ENCODE measurements at places on chromosomes 4 and X.

DNA sequence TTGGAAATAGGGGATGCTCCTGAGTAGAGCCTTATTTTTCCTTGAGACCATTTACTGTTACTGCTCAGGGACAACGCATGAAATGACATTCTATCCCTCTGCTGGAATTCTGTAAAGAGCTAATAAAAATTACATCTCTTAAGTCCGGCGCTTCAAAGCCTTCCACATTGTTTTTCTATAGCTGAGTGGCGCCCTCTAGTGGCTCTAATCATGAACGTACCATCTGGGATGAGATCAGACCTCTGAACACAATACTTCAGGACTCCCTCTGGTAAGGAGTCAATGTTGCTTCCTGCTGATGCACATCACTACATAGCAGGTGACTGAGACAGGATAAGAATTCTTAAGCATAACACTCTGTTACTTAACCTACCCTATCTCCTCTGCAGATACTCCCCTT, 6.0 kb downstream of the HMGN5 start:
- no peaks in the 10 kb centered on the region for H3K4me1 ChIP-seq
- H3K36me3 ChIP-seq, result no peaks in the 10 kb centered on the region
- H3K27ac ChIP-seq, result no peak overlapping the region
- DNase-seq, result peak; percentile 31

DNA sequence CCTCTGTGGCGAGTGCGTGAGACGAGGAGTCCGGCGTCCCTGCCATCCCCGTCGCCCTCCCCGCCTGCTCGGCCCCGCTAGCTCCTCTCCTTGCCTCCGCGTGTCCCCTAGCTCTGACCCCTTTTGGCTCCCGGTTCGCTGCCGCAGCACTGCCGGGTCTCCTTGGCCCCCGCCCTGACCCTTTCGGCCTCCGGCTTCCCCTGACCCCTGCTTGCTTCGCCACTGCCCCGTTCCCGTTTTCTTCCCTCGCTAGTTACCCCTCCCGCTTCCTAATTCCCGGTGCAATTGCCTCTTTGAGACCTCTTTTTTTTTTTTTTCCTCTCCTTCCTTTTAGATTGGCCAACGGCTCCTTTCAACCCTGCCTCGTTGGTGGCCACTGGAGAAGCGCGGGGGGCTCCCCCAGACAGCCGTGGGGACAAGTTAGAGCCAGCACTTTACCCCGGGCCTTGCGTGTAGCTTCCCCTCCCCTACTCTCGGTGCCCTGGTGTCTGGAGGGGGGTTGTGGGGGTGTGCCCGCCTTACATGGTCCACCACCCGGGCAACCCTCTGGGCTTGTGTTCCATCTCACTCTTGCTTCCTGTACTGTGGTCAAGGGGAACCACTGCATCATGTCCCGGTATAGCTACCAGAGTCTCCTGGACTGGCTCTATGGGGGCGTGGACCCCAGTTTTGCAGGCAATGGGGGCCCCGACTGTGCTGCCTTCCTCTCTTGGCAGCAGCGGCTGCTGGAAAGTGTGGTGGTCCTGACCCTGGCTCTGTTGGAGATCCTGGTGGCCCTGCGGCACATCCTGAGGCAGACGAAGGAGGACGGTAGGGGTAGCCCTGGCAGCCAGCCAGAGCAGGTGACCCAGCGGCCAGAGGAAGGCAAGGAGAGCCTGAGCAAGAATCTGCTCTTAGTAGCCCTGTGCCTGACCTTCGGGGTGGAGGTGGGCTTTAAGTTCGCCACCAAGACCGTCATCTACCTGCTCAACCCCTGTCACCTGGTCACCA, 548 bp downstream of the TMEM164 start:
- peak; percentile 27 for DNase-seq
- H3K4me1 ChIP-seq, result no peaks in the 10 kb centered on the region
- H3K4me3 ChIP-seq, result peak overlapping the region; percentile 82
- peak overlapping the region; percentile 62 for H3K27ac ChIP-seq
- no peaks in the 10 kb centered on the region for H3K27me3 ChIP-seq
- H3K36me3 ChIP-seq, result no peaks in the 10 kb centered on the region

DNA sequence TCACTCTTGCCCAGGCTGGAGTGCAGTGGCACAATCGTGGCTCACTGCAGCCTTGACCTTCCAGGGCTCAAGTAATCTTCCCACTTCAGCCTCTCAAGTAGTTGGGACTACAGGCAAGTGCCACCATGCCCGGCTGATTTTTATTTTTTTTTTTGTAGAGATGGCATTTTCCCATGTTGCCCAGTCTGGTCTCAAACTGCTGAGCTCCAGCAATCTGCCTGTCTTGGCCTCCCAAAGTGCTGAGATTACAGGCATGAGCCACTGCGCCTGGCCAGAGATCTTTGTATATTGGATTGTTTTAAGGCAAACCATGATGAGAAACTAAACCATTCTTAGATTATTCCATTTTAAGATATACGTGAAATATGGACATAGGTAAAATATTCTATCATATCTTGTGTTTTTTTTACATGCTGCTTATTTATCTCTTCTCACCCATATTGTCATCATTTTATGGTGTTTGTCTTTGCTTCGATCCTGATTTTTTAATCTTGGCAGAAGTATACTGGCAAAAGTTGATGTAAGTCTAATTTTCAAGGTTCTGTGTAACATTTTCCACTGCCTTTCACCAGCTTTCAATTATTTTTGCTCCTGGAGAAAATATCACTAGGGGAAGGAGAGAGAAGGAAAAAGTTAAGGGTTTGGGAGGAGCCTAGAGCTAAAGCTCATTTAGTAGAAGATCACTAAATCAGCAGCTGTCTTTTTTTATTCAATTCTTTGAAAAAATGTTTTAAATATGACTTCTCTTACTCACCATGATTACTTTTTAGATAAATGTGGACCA, 27.8 kb downstream of the PDLIM5 start:
- no peaks in the 10 kb centered on the region for H3K4me1 ChIP-seq
- no peak overlapping the region for H3K4me3 ChIP-seq
- no peaks in the 10 kb centered on the region for H3K36me3 ChIP-seq

DNA sequence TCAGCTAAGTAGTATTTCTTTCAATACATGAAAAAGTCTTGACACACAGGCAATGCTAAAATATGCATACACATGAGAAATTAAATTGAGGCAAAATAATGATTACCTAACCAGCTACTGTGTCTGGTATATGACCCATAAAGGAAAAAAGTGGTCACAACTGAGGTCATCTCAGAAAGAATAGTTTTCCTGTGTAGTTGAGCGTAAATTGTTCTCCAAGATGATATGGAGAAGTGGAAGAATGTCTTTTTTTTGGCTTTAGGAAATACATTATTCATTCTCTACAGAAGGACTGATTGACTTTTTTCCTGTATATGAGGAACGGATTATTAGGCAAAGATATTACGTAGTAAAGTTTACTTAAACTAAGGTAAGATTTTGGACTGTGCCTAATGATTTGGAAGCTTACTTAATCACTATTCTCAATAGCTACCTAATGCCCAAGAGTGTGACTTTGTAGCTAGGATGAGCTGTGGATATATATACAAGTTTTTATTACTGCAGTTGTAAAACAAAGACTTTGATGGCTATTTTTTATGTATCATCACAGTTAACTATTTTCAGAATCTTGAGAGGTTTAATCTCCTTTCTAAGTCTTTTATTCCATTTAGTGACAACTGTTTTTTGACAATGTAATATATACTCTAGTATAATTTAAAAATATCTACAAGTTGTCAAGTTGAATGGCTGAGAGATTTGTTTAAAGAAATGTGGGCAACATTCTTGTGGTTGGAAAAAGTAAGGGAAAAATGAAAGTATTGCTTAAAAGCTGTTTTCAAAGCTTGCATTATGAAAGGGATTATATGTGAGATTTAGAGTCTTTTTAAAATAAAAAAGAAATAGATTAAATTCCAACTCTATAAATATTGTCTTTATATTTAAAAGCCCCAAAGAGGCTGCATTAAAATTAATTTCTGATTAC, 100.2 kb downstream of the PDLIM5 start:
- H3K4me1 ChIP-seq, result peaks cover 18% of the 10 kb centered on the region
- H3K27ac ChIP-seq, result no peak overlapping the region
- H3K4me3 ChIP-seq, result no peak overlapping the region
- H3K36me3 ChIP-seq, result no peaks in the 10 kb centered on the region

DNA sequence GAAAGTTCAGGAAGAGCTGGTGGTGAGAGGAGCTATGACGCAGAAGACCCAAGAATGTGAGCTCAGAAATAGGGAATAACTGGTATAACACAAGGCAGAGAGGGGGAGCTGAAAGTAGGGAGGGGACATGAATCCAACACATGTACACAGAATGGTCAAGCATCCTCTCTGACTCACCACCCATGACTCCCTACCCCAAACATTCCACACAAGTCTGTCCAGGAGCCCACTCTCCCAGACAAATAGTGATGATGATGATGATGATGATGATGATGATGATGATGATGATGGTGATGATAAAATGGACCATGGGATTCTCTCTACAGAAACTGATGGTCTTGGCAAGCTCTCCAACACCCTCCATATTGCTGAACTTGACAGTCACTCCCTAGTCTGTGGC, 46.4 kb downstream of the NAT8L start:
- H3K4me3 ChIP-seq, result no peak overlapping the region
- H3K27ac ChIP-seq, result no peak overlapping the region

- H3K4me1 ChIP-seq, result peaks cover 10% of the 10 kb centered on the region
- DNase-seq, result no peak
- H3K36me3 ChIP-seq, result peaks cover 22% of the 10 kb centered on the region
- peak overlapping the region; percentile 75 for H3K27ac ChIP-seq
Observed at GRCh38 chr4:88524171-88524570, 595 bp upstream of the PYURF start.

DNA sequence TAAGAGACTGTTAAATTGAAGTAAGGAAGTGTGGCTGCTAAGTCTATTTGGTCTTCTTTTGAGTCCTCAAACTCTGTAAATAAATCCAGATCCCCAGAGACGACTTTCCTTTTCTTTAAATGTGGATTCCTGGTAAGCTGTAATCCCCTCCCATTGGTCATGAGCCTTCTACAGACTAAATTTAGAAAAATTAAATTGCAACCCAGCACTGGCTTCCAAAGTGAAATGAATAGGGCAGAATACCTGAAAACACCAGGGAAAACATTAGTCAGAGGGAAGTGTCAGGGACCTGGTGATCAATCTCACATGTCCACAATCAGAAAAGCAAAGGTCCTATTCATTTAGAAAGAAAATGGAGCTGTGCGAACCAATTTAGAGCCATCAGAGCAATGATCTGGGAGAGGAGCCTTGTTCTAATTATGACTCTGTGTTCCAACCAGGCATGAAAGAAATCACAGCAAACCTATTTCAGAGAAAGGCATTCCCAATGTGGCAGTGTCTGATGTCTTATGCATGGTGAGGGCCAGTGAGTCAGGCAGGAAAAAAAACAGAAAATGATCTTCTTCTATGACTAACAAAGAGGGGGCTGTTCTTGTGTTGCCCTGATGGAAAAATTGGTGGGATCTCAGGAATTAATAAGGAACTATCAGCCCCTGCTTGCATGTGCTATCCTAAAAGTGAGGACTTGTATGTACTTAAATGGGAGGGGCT, 19.8 kb upstream of the CCDC149 start:
- no peaks in the 10 kb centered on the region for H3K4me1 ChIP-seq
- no peak for DNase-seq
- H3K36me3 ChIP-seq, result no peaks in the 10 kb centered on the region
- H3K4me3 ChIP-seq, result no peak overlapping the region

DNA sequence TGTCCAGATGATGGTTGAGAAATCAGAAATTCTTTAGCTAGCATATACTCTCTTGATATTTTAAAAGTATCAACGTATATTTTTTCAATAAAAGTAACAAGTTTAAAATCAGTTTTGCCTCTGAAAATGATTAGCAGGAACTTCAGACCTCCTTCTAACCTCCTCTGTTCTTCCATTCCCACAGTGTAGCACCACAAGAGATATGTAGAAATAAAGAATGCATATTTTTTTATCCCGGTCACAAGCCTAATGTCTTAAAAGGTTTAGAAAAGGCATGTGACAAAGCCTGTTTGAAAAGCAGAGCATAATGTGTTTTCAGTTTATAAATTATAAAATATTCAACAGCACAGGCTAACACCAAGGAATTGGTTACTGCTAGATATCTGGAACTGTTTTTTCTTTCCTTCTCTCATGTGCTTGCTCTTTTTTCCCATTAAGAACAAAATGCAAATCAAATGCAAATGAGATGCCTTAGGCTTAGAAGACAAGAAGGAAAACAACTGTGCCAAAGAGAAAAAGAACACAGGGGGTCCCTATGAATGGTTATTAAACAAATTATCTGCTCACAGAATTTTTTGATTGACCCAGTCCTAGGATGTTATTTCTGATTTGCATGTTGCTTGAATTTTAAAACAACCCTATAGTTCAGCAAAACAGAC, 351.7 kb upstream of the FAM241A start:
- H3K4me3 ChIP-seq, result no peak overlapping the region
- no peaks in the 10 kb centered on the region for H3K4me1 ChIP-seq
- H3K36me3 ChIP-seq, result no peaks in the 10 kb centered on the region
- no peaks in the 10 kb centered on the region for H3K27me3 ChIP-seq

GRCh38 chr4:31548823-31549222, 828.7 kb downstream of the PCDH7 start:
- H3K36me3 ChIP-seq, result no peaks in the 10 kb centered on the region
- no peak overlapping the region for H3K27ac ChIP-seq
- H3K4me1 ChIP-seq, result no peaks in the 10 kb centered on the region
- H3K4me3 ChIP-seq, result no peak overlapping the region
- no peaks in the 10 kb centered on the region for H3K27me3 ChIP-seq

DNA sequence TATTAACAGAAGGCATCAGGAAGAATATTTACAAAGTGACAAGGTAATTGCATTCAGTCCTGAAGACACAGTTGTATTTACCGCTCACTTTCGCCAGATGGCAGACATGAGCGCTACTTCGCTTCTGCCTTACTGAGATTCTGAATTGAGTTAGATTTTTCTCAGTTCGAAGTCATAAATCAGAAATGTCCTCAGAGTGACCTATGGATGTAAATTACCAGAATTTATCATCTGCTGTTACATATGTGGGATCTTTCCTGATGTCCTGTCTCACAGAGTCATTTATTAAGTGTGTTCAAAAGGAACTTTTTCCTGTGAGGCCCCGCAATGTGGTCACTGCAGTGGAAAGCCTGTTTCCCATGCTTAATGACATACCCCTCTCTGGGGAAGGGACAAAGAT, 97.3 kb upstream of the DCLK2 start:
- peak; percentile 66 for DNase-seq
- no peaks in the 10 kb centered on the region for H3K27me3 ChIP-seq
- H3K27ac ChIP-seq, result no peak overlapping the region
- H3K4me1 ChIP-seq, result no peaks in the 10 kb centered on the region
- no peak overlapping the region for H3K4me3 ChIP-seq

All from SJCRH30 (cell line).